ENCODE measurements at places on chromosomes 12 and 14.

- no peak for DNase-seq
Observed at GRCh38 chr14:50229681-50230080, 1.7 kb downstream of the SOS2 start.

- DNase-seq: no peak
Observed at GRCh38 chr12:94874518-94875302, 128.8 kb downstream of the NDUFA12 start.

DNA sequence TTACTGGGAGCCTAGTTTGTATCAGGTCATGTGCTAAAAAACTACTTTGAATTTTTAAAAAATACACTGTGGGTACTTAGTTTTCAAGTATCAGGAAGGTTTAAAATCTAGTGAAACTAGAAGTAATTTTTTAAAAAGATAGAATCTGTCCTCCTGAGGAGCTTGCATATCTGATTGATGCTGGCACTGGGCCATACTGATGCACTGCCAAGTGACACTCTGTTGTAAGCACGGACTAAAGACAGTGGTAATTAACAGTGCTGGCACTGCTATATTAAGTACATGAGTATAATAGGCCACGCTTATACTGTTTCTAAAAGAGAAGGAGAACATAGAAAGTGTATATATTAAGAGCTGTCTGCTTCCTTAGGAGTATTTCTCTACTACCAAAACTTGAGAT lies 10.0 kb upstream of the TBC1D30 start:
- DNase-seq: no peak

- no peak for DNase-seq
Observed at GRCh38 chr14:68696266-68696665, 96.6 kb downstream of the ZFP36L1 start.

DNA sequence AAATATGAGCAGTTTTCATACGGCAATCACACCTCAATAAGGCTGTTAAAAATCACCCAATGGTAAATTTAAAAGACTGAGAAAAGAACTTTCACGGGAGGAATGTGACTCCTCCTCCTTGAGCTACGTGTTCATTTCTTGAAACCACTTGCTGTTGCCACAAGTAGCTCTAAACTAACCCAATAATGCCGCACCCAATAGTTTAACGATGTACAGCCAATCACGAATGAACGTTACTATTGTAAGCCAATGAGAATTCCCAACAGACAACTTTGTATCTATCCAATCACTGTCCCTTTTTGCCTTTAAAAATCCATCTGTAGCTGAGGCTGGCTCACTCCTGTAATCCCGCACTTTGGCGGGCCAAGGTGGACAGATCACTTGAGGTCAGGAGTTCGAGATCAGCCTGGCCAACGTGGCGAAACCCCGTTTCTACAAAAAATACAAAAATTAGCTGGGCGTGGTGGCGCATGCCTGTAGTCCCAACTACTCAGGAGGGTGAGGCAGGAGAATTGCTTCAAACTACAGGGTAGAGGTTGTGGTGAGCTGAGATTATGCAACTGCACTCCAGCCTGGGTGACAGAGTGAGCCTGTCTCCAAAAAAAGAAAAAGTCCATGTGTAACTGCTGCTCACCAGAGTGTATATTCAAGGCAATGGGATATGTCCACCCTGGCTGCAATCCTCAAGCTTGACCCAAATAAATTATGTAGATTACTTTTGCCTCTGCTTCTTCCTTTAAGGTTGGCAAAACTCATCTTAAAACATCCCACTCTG lies 24.4 kb upstream of the BTBD6 start:
- no peak for DNase-seq

- DNase-seq: no peak
Observed at GRCh38 chr12:19689801-19690472, 250.6 kb downstream of the AEBP2 start.

DNA sequence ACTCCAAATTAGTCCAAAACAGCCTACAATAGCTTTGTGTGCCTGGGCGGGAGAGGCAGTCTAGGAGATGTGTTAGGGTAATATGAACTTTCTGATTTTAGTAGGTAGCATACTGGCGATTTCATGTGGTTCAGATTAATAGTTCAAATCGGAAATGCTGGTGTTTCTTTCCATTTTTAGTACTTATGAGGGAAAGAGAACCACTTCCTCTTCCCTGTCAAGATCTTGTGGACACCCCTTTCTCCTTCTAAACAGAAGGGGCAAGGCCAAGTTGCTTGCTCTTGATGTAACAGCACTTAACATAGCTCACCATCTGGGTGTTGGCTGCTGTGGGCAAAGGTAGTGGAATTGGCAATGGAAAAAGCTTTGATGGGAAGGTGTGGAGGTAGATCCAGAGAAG lies 32.2 kb upstream of the IGF1 start:
- no peak for DNase-seq

DNA sequence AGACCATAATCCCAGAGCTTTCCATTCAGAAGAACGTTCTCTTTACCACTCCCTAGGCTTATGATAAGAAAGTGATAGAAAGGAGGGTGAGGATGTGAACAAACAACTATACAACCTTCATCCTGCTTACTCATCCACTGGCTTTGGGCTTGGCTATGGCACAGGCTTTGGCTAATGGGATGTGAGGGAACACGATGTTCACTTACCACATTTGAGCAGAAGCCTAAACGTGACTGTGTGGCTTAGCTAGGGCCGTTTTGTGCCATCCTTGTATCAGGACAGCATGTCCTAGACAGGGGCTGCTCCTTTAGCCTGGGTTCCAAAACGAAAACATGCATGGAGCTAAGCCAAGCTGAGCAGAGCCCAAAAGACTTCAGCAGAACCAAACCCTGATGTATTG lies 118.6 kb upstream of the CCDC175 start:
- DNase-seq: no peak

DNA sequence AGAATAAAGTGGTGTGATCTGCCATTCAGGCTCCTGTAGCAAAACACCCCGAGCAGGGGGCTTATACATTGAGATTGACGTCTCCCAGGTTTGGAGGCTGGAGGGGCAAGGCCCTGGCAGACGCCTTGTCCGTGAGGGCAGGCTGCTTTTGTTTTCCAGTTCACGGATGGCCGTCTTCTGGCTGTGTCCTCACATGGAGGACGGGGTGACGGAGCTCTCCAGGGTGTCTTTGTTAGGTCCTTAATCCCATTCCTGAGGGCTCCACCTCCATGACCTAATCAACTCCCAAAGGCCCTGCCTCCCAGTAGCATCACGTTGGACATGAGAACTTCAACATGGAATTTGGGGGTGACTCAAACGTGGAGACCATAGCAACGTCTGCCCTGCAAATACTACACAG lies 147.7 kb downstream of the KIF26A start:
- DNase-seq: no peak

DNA sequence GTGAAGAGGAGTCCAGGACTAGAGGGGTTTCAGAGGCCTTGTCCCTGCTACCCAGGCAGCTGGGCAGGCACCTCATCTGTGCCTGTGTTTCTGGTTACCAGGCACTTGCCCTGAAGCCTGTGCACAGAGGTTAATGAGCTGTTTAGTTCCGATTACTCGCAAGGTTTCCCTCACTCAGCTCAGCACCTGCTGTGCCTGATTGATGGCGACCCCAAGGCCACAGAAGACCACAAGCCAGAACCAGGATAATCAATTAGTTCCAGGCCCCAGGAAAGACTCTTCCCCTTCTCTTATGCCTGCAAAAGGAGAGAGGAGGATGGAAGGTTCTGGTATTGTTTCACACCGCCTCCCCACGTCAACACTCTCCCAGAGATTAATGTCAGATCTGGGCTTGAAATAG lies 88.8 kb upstream of the NOS1 start:
- DNase-seq: no peak

- no peak for DNase-seq
Observed at GRCh38 chr12:92010853-92011701, 134.6 kb downstream of the BTG1 start.

DNA sequence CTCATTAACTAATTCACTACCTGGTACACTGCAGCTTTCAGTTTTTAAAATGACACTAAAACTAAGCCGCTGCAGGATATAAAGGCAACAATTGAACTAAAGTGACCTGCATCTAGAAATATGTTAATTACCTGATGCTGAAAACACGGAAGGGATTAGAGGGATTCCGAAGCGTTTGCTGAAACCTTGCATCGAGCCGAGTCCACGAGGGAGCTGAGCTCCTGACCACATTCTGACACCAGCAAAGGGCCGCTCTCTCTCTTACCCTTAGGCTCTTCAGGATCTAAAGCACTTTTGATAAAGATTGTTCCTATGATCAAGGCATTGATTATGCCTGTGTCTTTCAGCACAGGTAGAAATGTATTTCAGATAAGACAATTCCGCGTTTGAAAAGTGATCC lies 59.5 kb upstream of the CDKN3 start:
- no peak for DNase-seq

- no peak for DNase-seq
Observed at GRCh38 chr12:128793701-128794100, 30.1 kb downstream of the SLC15A4 start.

GRCh38 chr12:7217475-7218069 lies 28.1 kb downstream of the PEX5 start:
- no peak for DNase-seq

- no peak for DNase-seq
Observed at GRCh38 chr12:117863002-117863709, 105.6 kb downstream of the KSR2 start.

GRCh38 chr12:32617534-32617933 lies 61.6 kb upstream of the DNM1L start:
- DNase-seq: no peak

Measured in stimulated activated CD4-positive, alpha-beta T cell treated with anti-CD3 and anti-CD28 coated beads, TNF-alpha, amount 100 ng/mL, for 1 hour (primary cell).